CD4-positive, alpha-beta T cell treated with Interferon alpha-2 for 1 hour (primary cell): ENCODE measurements at places on chromosomes 3 and 15.

DNA sequence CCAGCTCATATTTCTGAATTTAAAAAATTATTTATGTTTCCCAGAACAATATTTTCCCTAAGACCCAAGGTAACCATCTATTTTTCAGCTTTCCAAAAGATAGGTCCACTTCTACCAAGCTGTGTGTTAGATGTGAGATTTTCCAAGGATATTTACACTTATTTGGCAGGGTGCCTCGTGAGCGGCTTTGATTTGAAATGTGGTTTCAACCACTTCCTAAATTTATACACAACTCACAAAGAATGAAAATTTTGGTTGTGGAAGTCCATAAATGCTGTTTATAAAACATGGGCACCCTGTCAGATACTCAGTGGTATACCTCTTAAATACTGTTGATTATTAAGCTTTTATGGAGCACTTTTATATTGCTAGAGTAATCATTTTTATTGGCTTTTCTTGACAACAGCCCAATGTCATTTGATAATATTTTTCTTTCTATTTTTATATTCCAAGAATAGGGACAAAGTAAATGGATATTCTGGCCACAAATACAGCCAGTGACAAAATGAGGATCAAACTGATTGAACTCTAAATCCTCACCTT lies 57.6 kb downstream of the GAP43 start:
- DNase-seq = no peak

DNA sequence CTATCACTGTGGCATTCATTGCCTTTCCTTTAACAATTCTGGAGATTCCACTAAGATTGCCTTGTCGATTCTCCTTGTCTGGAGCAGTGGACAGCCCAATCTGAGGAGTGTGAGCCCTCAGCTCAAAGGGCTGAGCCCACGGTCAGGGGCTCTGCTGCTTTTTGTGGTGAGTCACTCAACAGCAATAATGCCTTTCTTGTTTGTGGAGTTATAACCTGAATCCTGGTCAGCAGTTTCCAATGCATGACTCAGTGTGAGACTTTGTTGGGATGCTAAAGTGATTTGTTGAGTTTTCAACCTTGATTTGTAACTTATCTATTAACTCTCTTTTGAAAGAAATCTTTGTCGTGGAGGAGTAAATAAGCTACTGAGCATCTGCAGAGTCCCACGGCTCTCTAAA lies 183.5 kb downstream of the TJP1 start:
- no peak for DNase-seq

DNA sequence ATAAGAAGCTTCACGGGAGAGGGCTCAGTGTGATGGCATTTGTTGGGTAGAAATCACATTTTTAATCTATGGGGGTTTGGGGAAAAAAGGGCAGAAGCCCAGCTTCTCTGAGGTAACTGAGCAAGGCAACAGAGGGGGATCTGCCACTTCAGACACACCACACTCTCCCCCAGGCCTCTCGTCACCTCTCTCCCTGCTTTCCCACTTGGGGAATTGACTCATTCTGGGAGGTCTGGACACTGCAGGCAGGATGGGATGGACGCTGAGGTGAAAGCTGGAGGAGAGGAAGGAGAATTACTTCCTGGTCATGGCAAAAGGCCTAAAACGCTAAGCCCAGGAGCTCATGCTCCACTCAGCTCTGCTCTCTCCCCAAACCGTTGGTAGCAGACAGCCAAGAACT lies 33.2 kb downstream of the MYO5C start:
- DNase-seq = no peak

GRCh38 chr15:30953731-30954378 lies 37.6 kb downstream of the MTMR10 start:
- DNase-seq = no peak

GRCh38 chr15:98727115-98728040 lies 79.0 kb downstream of the IGF1R start:
- DNase-seq = no peak

GRCh38 chr3:99315896-99316295 lies 322.5 kb upstream of the COL8A1 start:
- no peak for DNase-seq

DNA sequence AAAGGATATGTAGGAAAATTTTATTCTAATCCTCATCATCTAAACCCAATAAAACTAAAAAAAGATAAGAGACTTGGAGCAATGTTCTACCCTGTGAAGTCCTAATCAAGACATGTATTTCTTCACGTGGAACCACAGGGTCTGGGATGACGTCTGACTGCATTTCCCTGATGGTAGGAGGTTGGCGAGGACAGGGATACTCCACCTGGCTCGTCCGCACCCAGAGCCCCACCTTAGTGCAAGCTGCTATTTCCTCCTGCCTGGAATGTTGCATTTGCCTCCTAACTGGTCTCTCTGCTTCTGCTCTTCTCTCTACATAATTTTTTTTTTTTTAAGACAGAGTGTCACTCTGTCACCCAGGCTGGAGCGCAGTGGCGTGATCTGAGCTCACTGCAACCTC lies 57.7 kb upstream of the RASGRP1 start:
- DNase-seq = no peak

- DNase-seq = no peak
These were observed 55.5 kb upstream of the MELTF start for GRCh38 chr3:197085137-197085536.

- DNase-seq = no peak
These were observed 472.8 kb upstream of the KCNMB2 start for GRCh38 chr3:178063461-178063860.

- peak; percentile 57 for DNase-seq
These were observed 485 bp downstream of the CELF6 start for GRCh38 chr15:72319360-72319984.

DNA sequence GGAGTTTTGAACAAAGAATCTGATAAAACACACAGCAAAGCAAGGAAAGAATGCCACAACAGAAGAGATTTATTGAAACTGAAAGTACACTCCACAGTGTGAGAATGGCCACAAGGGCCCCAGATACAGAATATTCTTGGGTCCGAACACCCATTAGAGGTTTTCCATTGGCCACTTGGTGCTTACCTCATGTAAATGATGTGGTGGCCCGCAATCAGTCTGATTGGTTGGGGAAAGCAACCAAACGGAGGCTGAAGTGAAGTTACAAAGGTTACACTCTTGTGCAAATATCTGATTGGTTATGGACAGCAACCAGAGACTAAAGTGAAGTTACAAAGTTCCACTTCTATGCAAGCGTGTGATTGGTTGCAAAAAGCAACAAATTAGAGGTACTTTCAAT lies 20.4 kb downstream of the NSUN3 start:
- no peak for DNase-seq

GRCh38 chr15:42490291-42490670 lies 660 bp downstream of the ZNF106 start:
- peak; percentile 22 for DNase-seq

GRCh38 chr3:284322-284721 lies 87.8 kb downstream of the CHL1 start:
- no peak for DNase-seq
